ENCODE measurements at places on chromosomes 2 and 18.

- no peak for DNase-seq
Observed at GRCh38 chr2:16226943-16227664, 286.8 kb downstream of the MYCN start.

GRCh38 chr2:15853903-15854302, 86.4 kb upstream of the MYCN start:
- no peak for DNase-seq

DNA sequence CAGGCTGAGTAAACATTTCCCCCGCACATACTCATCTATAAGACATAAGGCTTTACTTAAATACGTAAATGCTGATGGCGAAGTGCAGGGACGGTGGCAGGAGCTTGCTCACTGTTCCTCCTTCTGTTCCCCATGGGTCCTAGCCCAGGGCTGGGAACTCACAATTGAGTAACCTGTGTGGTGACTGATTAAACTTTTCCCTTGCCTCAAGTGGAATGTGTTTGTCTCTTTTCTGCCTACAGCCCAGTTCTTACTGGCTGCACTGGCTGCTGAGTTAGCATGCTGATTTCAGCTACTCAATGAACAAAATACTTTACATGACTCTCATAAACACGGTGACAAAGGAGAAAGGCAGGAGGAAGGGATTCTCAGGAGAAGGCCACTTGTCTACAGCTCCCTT, 87.3 kb downstream of the MARCO start:
- no peak for DNase-seq

GRCh38 chr2:50396298-50396631, 635.7 kb downstream of the NRXN1 start:
- DNase-seq, result peak; percentile 3

DNA sequence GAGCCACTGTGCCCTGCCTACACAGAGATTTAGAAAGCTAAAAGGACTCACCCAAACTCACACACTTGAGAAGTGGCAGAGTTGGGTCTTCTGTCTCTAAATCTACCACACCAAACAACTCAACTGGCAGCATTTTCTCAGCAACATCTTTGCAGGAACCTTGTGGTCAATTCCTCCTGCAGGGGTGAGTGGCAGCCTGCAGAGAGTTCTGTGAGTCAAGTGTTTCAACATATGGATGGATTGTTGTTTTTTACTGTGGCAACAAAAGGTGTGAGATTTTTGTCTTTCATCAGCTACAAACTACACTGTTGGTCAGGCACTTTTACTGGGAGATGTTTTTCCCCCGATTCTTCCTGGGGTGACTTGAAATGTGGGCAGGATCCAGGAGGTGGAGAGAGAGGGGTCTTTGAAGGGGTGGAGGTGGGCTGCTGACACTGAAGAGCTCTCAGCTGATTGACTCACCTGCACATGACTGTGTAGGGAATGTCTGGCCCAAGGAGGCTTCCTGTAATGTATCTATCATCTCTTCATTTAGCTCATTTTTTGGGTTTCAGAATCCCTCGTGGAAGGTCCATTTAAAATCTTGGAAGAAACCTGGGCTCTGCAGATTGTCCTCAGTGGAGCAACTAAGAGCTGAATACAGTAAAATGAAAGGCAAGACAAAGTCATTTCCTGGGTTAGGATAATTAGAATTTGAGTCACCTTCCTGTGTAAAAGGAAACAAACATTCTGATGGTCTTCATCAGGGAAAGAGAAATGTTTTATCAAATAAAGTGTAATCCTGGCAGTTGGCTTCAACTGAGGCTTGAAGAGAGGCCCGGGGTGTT, 98.6 kb downstream of the MSH2 start:
- peak; percentile 31 for DNase-seq

DNA sequence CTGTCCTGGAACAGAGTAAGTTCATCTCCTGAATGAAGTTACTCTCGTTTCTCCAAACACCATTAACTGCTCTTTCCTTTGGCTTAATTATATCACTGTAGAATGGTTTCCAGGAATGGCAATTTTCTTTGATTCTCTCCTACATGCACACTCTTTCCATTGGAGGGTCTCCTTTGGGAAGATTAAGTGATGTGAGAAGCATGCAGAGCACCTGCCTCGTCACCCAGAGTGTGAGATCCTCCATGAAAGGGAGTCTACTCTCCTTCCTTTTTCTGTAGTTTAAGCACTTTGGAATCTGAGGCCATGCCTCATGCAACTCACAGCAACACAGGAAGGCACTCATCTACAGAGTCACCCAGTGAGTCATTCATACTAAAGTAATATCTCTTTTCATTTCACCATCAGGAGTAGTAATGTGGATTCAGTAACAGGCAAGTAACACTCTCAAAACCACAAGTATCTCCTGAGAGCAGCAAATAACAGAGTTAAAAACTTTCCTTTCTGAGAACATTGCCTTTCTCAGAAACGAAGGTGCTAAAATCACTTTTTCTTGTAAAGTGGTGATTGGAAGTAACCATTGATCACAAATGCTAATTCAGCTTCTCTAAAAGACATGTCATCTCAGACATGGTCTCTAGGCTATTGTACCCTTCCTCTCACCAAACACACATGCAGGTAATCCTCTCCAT, 52.8 kb upstream of the IL1RL1 start:
- peak; percentile 98 for DNase-seq

GRCh38 chr2:37387148-37387835, 42.9 kb downstream of the QPCT start:
- peak; percentile 62 for DNase-seq

- DNase-seq, result no peak
Observed at GRCh38 chr2:128765811-128766210, 447.1 kb upstream of the HS6ST1 start.

DNA sequence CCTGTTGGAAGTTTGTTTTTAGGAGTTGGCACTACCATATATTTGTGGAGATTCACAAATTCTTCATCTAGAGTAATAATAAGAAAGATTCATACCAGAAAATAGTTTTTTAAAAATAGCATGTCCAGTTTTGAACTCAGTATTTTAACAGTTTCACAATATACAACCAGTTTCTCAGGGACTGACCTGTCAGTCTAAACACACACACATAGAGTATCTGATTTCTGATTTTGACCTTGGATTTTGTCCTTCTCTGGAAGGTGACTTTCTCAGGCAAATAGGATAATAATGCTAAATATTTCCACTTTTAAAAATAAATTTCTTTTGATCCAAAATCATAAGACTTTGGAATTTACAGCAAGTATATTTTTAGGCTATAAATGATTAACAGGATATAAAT, 32.0 kb downstream of the MFSD6 start:
- no peak for DNase-seq

GRCh38 chr2:50748671-50749070, 283.3 kb downstream of the NRXN1 start:
- DNase-seq, result peak; percentile 3

DNA sequence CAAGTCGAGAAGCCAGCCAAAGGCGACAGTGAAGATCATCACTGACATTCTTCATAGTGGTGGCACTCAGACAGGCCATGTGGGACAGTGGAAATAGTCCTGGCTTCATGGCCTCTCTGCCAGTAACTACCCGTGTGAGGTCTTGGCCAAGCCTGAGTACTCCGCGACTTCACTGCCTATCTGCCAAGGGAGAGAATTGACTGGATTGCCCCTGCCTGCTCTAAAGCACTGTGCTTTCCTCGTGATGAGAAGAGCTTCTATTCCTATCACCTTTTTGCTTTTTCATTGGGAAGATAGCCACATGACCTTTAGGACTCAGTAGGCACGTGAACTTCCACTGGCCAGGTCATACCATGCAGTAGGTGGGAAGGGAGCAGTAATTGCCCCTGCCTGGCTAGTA, 239.3 kb downstream of the HAUS1 start:
- no peak for DNase-seq

- DNase-seq, result no peak
Observed at GRCh38 chr2:149226790-149227189, 103.6 kb upstream of the LYPD6 start.

DNA sequence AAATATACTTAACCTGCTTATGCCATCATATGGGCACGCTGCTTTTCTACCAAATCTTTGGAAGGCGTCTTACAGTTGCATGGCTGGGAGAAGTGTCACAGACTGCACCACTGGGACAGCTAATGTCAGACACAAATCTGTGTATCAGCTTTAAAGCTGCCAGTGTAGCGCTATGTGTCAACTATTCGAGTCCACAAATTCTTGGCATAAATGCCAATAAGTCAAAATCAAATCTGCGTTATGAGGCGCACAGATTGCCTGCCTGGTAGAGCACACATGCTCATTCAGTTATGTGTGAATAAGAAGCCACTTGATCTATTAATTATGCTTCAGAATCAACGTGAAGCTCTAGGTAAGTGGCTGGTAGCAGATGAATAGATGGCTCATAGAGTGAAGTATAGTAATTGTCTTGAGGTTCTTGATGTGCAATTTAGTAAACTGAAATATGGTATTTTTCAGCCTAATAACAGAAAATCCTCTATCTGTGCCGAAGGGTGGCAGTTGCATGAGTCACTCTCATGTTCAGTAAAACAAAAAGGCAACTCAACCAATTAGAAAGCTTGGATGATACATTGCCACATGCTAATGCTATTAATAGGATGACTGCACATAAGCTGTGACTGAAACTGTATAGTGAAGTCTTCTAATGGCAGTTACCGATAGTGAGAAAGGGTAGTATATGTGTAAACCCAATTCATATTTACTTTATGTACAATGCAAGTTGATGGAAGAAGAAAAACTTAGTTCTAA, 52.0 kb downstream of the DCC start:
- peak; percentile 72 for DNase-seq

GRCh38 chr2:30710016-30710415, 97.2 kb downstream of the CAPN13 start:
- DNase-seq, result no peak

DNA sequence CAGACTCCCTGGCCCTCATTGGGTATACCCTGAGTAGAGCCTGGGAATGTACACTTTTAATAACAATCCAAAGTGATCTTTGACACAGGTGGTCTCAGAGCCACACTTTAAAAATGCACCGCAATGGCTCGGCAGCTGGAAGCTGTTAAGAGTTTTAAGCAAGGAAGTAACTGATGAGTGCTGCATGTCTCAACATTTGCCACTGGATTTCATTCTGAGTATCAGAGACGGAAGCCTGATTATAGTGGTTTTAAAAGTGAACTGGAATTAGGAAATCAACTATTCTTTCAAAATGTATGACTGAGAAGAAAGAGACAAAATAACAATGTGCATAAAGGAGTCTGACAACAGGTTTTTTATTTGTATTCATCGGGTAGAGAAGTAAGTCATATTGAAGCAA, 7.5 kb downstream of the MBOAT2 start:
- DNase-seq, result no peak

GRCh38 chr2:56587456-56587855, 403.7 kb downstream of the CCDC85A start:
- DNase-seq, result peak; percentile 11

- DNase-seq, result no peak
Observed at GRCh38 chr2:224747765-224748164, 31.6 kb upstream of the CCDC195 start.

DNA sequence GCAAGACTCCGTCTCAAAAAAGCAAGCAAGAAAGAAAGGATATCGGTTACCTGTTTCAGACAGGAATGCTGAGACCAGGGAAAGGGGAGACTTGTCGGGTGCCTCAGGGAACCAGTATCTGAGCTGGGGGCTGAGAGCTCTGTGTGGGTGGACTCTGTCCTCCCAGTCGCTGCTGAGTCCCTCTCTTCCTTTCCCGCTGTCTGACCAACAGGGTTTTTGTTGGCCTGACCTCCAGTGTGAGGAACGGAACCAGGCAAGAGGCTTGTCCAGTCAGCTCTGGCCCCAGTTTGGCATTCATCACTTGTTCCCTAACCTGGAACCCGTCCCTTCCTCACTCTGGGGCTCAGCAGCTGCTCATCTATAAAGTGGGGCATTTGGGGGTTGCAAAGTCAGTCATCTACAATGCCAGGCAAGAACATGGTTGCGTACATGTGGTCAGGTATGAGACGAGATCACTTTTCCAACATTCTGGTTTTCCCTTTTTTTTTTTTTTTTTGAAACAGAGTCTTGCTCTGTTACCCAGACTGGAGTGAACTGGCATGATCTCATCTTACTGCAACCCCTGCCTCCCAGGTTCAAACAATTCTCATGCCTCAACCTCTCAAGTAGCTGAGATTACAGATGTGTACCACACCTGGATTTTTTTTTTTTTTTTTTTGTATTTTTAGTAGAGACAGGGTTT, 116.4 kb downstream of the PLB1 start:
- DNase-seq, result no peak

DNA sequence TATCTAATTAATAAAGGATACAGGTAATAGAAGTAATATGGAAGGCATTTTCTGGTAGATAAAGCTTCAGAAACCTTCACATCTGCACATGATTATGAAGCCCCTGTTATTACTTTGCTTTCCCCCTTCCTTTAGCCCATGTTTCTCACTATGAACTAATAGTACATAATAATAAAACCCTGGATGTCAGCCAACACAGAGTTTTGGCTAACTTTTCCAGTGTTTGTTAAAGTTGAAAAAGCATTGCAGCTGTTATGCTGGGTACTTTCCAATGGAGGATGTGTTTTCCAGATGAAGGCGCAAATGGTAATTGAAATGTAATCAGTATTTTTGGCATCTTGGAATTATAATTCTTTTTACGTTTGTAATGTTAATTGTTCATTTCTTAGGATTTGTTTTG, 43.5 kb downstream of the SPTBN1 start:
- no peak for DNase-seq

DNA sequence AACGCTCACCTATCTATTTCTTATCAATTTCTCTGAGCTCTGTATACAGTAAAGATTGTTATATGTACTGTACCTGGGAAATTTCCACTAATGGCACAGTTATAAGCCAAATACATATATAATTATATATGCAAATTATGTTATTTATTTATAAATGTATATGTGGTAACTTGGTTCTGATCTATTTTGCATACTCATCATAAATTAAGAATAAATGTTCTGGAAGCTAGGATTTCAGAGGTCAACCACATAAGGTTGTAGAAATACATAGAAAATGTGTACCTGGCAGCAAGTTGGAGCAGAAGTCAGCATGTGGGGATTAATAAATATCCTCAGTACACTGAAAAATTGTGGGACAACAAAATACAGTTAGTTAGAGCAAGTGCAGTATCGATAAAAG, 353.7 kb upstream of the ZNF521 start:
- no peak for DNase-seq

GRCh38 chr2:64652231-64653108, 1.2 kb downstream of the SERTAD2 start:
- DNase-seq, result peak; percentile 54

Measured in fibroblast of skin of back (primary cell).